ENCODE measurements at places on chromosomes 1 and 21.

DNA sequence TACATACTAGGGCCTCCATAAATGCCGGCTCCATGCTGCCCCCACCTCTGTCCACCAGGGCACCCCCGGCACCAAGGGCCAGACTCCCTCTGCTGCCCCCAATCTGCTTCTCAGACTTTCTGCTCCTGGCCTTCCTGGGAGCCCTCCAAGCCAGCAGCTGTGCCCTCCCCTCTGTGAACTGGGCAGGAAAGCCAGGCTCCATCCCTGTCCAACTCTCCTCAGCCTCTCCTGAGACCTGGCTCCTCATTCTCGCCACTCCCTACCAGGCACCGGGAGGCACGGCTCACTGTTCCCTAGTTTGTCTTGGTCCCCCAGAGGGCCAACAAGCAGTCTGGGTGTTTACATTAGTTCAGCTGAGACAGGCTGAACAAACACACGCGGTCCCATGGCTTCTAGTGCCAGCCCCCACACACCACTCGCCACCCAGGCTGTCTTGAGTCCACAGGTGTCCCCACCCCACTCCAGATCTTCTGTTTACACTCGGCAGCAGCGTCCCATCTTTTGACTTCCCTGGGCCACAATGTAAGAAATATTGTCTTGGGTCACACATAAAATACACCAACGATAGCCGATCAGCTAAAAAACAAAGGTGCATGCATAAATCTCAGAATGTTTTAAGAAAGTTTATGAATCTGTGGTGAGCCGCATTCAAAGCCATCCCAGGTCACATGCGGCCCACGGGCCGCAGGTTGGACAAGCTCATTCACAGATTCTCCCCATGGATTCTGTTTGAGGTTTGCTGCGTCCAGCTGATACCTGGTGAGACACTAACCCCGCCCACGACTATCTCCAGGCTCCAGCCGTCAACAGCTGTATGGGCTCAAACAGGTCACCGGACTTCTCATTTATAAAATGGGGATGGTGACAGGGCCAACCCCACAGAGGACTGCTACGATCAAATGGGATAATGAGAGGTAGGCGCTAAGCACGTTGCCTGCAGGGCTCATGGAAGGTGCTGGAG is 29.5 kb upstream of the ECE1 start:
- DNase-seq = no peak

DNA sequence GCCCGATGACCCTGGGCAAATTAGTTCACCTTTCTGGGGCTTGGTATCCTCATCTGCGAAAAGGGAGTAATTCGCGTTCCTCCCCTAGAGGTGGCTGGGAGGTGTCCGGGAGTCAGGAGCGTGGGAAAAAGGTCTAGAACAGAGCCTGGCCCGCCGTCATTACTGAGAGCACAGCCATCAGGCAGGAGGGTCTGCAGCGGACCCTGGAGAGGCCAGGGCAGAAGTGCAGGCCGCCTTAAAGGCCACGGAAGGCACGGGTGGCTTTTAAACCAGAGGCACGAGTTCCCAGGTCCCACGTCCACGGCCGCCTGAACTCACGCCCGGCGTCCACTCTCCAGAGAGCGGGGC is 850 bp downstream of the PANK4 start:
- no peak for DNase-seq

GRCh38 chr1:43530483-43531106 is at the start of gene PTPRF:
Gene PTPRF, plus strand, starts transcription at chr1:43530883. Its CDS starts 14,193 bp downstream, at chr1:43545076.
- peak; percentile 83 for DNase-seq

DNA sequence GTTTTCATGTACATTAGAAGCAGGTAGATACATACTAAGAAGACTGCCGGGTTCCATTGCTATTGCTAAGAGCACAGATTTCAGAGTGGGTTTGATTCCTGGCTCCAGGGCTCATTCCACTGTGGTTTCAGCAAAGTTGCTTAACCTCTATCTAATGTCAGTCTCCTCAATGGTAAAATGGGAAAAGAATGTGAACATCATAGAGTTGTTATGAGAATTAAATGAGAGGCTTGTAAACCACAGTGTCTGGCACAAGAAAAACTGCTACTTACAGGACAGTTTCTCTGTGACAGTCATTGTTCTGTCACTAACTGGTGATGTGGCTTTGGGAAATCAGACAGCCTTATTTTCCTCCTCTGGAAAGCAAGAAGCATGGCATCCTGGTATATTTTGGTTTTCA is 10.7 kb upstream of the PLXNA2 start:
- no peak for DNase-seq

DNA sequence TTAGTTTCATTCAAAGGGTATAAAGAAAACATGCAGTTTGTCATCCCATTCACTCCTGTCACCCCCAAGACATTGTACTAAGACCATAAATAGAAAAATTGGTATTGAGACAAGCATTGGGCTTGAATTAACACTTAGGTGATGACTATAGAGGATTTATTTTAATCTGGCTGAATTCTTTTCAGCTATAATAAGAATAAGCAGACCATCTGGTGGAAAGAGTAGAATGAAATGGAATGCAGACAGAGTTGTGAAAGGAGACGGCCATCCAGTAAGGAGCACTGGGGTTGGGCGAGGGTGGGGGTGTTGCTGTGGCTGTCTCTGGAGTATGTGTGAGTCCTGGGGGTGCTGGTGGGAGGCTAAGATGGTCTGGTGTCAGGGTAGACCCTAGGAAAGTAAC is 125.0 kb upstream of the IVNS1ABP start:
- DNase-seq = no peak

DNA sequence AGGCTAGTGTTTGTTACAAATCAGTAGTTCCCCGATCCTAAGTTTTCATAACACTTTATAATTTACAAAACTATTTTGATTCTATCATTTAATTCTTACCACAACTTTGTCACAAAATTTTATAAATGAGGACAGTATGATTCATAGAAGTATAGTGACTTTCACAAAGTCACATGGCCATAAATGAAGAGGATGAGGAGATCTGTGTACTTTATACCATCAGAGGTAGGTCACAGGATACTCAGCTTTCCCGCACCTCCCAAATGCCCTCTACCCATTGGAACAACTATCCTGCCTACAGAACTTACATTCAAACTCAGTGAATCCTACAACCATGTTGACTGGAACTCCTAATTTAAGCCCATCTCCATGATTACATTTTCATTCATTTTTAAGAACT is 56.3 kb downstream of the TNFSF4 start:
- DNase-seq = no peak

GRCh38 chr1:37862330-37862729 is 2.9 kb upstream of the MTF1 start:
- no peak for DNase-seq

DNA sequence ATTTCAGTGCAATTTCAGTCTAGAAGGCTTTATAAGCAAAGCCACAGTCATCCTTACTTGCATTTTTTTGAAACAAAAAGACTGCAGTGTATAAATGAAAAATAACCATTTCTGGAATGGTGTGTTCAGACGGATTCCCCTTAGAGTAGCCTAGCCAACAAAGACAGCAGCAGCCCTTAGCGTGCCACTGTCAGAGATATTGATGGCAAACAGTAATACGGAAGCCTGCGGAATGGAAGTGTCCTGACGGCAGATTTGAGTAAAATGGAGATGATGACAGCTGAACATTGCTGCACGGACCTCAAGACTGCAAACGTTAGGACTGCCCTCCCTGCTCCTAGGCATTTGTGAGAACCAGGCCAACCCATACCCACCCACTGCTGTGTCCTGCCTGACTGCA is 54.7 kb downstream of the PDE9A start:
- DNase-seq = no peak

DNA sequence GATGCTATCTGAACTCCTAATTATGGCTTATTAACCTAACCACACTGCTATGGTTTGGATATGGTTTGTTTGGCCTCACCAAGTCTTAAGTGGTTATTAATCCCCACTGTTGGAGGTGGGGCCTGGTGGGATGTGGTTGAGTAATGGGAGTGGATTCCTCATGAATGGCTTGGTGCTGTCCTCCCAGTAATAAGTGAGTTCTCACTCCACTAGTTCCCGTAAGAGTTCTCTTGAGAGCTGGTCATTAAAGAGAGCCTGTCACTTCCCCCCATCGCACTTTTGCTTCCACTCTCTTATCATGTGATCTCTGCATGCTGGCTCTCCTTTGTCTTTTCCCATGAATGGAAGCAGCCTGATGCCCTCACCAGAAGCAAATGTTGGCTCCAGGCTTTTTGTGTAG is 328.8 kb downstream of the PLA2G4A start:
- no peak for DNase-seq

DNA sequence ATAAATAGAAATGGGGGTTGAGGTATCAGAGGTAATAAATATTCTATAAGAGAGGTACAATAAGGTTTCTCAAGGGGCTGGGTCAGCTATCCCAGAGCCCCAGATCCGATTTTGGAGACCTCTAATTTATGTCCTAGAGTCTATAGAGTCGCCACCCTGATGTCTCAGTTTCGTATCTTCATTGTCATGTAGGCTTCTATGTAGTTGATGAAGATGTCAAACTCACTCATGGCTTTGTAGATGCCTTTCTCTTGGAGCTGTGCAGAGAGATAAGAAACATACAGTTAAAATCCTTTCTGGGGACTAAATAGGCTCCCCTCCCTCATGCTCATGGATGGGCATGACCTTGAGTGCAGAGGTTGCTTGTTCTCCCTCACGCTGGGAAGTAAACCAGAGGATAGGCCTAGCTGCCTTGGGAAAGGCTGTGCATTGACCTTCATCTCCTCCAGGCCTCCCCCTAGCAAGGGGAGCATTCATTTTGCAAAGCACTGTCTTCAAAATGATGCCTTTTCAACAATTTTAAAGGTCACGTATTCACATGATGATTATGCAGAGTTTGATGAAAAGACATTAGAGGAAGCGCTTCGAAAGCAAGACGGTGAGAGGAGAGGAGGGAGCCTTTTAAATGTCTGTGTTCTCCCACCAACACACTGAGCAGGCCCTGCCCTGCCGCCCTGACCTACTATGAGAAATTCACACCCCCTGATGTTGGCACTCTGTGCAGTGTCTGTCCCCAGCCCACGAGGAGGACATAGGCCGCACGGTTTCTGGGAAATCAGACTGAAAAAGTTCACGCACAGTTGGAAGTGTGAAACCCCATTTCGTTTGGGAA is 1.9 kb upstream of the IL19 start:
- DNase-seq = no peak

- DNase-seq = no peak
Observed at GRCh38 chr21:37783016-37783415, 133.2 kb downstream of the KCNJ6 start.

- DNase-seq = no peak
Observed at GRCh38 chr1:48761411-48761810, 15.3 kb downstream of the BEND5 start.

- no peak for DNase-seq
Observed at GRCh38 chr1:4415476-4415875, 238.9 kb upstream of the AJAP1 start.

- no peak for DNase-seq
Observed at GRCh38 chr1:115768549-115768948, at the start of gene CASQ2. Gene CASQ2, minus strand, starts transcription at chr1:115768714. Its CDS starts 173 bp downstream, at chr1:115768541.

DNA sequence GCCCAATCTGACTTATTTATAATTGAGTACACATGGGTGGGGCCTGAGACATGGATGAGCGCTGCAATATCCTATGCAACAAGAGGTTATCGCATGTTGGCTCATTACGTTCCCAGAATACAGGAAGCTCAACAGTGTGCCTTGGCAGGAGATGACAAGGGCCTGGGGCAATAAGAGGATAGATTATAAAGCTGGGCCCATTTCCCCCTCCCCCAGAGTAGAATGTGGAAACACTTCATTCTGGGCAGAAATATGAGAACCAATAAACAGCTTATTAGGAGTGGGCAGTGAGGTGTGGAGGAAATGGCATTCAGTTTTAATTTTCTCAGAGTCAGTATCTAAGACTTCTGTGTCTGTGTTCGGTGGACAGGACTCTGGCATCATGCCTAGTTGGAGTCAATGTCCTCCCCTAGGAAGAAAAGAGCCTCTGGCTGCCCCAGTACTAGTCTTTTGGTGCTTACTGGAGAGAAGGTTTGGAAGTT is 92.8 kb downstream of the PIK3R3 start:
- DNase-seq = no peak

GRCh38 chr1:190578017-190578416 is 100.4 kb upstream of the BRINP3 start:
- DNase-seq = peak; percentile 32

GRCh38 chr1:216621536-216621935 is 101.7 kb downstream of the ESRRG start:
- peak; percentile 96 for DNase-seq

- peak; percentile 32 for DNase-seq
Observed at GRCh38 chr21:26070121-26070520, 100.4 kb downstream of the APP start.

GRCh38 chr1:3883194-3883925 is 16.7 kb downstream of the C1orf174 start:
- no peak for DNase-seq

GRCh38 chr1:54671985-54672608 is 30.5 kb downstream of the MROH7 start:
- DNase-seq = peak; percentile 90

DNA sequence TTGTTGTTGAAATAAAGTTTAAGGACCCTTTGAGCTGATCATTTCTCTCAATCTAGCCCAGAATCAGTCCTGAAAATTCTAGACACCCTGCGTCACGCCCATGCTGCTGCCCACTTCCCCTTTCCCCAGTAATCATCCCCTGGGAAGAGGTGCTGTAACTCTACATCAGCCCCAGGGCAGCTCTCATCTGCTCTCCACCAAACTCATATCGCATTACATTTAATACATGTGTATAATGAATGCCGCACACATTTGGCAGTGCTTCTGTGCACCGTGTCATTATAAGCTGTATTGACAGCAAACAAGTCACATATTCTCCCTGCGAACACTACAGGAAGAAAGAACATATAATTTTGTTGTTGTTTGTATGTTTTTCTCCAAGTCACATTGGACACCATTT is 539.7 kb upstream of the DAB1 start:
- peak; percentile 71 for DNase-seq

DNA sequence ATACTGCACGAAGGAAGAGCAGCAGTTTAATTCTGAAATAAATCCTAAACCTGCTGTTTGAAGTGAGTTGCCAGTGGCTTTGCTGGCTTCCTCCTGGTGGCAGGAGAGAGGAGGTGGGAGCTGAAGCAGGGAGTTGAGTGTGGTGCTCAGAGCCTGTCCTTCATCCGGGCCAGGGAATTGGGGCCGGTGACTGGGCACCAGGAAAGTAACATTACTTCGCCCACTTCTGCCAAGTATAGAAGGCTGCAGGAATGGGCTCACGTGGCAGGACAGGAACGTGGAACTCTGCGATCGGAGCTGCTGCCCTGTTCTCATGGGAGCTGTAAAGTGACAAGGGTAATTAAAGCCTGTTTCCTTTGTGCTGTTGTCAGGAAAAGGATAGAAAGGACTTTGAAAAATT is 8.7 kb downstream of the TOR3A start:
- DNase-seq = no peak

- DNase-seq = no peak
Observed at GRCh38 chr1:225911191-225912130, 12.6 kb downstream of the PYCR2 start.

- no peak for DNase-seq
Observed at GRCh38 chr21:35585878-35586277, 474.4 kb downstream of the SETD4 start.

GRCh38 chr1:186882372-186883134 is 53.8 kb downstream of the PLA2G4A start:
- DNase-seq = no peak

DNA sequence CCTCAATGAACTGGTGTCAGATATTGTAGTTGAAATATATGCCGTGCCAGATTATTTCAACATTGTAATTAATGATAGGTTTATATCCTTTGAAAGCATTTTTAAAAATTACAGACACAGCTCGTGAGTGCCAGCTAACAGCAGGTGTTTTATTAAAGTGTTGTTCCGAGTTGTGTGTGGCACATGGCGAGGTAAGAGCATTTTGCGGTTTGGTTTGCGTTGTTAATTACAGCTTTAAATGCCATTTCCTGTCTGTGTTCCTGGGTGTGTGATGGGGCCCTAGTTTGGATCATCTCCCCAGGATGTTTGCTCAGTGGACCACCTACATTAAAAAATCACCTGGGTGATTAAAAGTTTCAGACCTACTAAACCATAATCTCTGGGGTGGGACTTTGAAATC is 97.4 kb downstream of the PRDM2 start:
- DNase-seq = no peak
